Activated naive CD8-positive, alpha-beta T cell treated with anti-CD3 and anti-CD28 coated beads, Interleukin-2, amount 10 ng/mL, durations not matched to agents 7 days and 5 days (primary cell): ENCODE measurements at places on chromosomes 3 and 15. TPM values are rescaled to one million over a fixed set of nuclear protein-coding genes. Genes with fewer than 3 reads are reported as not detected.

DNA sequence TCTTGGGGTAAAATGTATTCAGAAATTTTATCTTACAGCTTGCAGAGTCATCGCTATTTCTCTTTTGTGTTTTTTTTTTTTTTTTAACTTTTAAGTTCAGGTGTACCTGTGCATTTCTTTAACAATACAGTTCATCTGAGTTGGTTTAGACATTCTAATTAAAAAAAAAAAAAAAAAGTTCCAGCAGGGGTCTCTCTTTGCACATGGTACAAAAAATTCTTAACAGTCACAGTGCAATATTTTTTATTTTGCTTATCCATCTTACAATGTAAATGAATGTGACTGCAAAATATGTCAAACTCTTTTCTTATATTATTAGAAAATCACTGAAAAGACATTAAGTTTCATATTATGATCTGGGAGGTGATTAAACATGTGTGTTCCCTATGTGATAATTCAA, 47.5 kb upstream of the SLC9A9 start:
- peaks cover 14% of the 10 kb centered on the region for H3K27me3 ChIP-seq
- H3K4me1 ChIP-seq, result no peaks in the 10 kb centered on the region
- DNase-seq, result no peak
- no peak overlapping the region for H3K4me3 ChIP-seq
- H3K36me3 ChIP-seq, result no peaks in the 10 kb centered on the region

GRCh38 chr3:18500322-18500721, 75.2 kb upstream of the SATB1 start:
- H3K4me1 ChIP-seq, result peaks cover 11% of the 10 kb centered on the region
- H3K4me3 ChIP-seq, result no peak overlapping the region
- H3K36me3 ChIP-seq, result peaks cover 23% of the 10 kb centered on the region

The TRPM1 gene
- total RNA-seq, result not detected

GRCh38 chr3:42906848-42907183, 874 bp downstream of the ZNF662 start:
- peaks cover 20% of the 10 kb centered on the region for H3K36me3 ChIP-seq
- H3K4me1 ChIP-seq, result peaks cover 11% of the 10 kb centered on the region
- peaks cover 40% of the 10 kb centered on the region for H3K27me3 ChIP-seq

- no peaks in the 10 kb centered on the region for H3K36me3 ChIP-seq
- no peak for DNase-seq
- no peaks in the 10 kb centered on the region for H3K4me1 ChIP-seq
- H3K27ac ChIP-seq, result no peak overlapping the region
Observed at GRCh38 chr15:71142780-71143179, 27.5 kb downstream of the THSD4 start.

The GATM gene
- total RNA-seq, result 3.5 TPM

The ALDH1A2 gene
- 0.86 TPM for total RNA-seq

GRCh38 chr3:127914584-127914983, 448 bp upstream of the KBTBD12 start:
- no peak overlapping the region for H3K27ac ChIP-seq
- no peak for DNase-seq
- H3K4me1 ChIP-seq, result peaks cover 7% of the 10 kb centered on the region
- H3K36me3 ChIP-seq, result no peaks in the 10 kb centered on the region
- H3K27me3 ChIP-seq, result peaks cover 69% of the 10 kb centered on the region
- H3K4me3 ChIP-seq, result no peak overlapping the region

- peaks cover 37% of the 10 kb centered on the region for H3K27me3 ChIP-seq
- no peak for DNase-seq
- H3K4me1 ChIP-seq, result peaks cover 1% of the 10 kb centered on the region
Observed at GRCh38 chr3:187162265-187162953, 23.1 kb upstream of the RPL39L start.

The SLC51B gene
- total RNA-seq, result not detected

The CLRN1 gene
- not detected for total RNA-seq

- peaks cover 7% of the 10 kb centered on the region for H3K4me1 ChIP-seq
- H3K36me3 ChIP-seq, result peaks cover 57% of the 10 kb centered on the region
- no peak for DNase-seq
Observed at GRCh38 chr3:172776049-172776717, 25.7 kb downstream of the ECT2 start.

GRCh38 chr3:166052440-166052839, 215.2 kb upstream of the BCHE start:
- H3K4me1 ChIP-seq, result no peaks in the 10 kb centered on the region
- H3K27me3 ChIP-seq, result no peaks in the 10 kb centered on the region
- no peak for DNase-seq
- no peak overlapping the region for H3K27ac ChIP-seq
- H3K4me3 ChIP-seq, result no peak overlapping the region

The KCNMB2 gene
- not detected for total RNA-seq

DNA sequence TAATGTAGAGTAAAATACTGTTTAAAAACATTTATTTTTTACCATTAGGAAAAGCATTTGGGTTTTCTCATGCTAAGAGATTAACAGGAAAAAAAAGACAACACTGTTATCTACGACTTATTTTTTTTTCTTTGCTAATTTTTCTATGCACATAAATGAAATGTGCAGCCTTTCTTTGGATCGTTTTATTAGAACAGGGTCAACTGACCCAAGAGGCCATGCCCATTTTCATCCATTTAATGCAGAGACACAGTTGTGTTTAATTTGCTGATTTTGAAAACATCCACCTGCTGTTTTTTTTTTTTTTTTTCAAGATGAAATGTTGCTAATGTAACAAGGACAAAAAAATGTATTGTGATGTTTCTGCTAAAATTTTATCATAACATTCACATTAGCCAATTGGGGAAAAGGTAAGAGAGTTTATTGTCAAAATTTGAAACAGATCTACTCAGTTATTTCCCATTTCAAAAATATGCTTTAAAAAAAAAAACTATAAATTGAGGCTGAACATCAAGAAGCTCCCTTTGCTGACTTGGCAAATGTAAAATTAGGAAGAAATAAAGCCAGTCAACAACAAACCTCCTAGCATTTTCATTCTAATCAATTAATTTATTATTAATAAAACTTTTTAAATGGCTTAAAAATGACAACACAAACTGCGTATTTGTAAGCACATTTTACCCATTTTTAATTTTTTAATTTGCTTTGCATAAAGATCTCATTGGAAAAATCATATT, 485.2 kb downstream of the ROBO2 start:
- DNase-seq, result no peak
- no peaks in the 10 kb centered on the region for H3K4me1 ChIP-seq
- no peaks in the 10 kb centered on the region for H3K36me3 ChIP-seq
- H3K27ac ChIP-seq, result no peak overlapping the region
- H3K27me3 ChIP-seq, result no peaks in the 10 kb centered on the region

DNA sequence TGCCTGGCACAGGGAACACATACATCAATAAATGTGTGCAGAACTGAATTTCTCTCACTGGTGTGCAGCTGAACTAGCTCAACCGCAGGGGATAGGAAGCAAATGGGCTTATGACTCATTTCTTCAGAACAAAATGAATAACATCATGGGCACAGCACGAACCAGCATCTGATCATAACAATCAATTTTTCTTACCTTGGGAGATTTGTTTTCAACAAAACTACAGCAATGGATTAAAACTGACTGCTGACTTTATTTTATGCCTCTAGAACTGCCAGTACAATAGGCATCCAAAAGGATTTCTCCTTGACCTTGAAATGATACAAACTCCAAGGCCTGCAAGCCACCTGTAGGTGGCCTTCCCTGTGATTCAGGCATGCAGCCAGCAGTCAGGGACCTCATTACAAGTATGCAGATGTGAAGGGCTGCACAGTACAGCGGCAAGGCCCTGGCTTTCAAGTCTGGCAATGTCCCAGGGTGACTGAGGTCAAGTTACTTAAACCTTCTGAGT, 26.1 kb downstream of the TAMM41 start:
- no peaks in the 10 kb centered on the region for H3K4me1 ChIP-seq
- DNase-seq, result no peak
- H3K4me3 ChIP-seq, result no peak overlapping the region
- peaks cover 15% of the 10 kb centered on the region for H3K36me3 ChIP-seq

- H3K4me1 ChIP-seq, result peaks cover 12% of the 10 kb centered on the region
- H3K27me3 ChIP-seq, result no peaks in the 10 kb centered on the region
- H3K4me3 ChIP-seq, result no peak overlapping the region
Observed at GRCh38 chr15:77057072-77057471, 13.8 kb downstream of the TSPAN3 start.

- H3K4me3 ChIP-seq, result peak overlapping the region; percentile 91
- peak; percentile 74 for DNase-seq
- peaks cover 8% of the 10 kb centered on the region for H3K4me1 ChIP-seq
- peaks cover 12% of the 10 kb centered on the region for H3K27me3 ChIP-seq
- H3K36me3 ChIP-seq, result peaks cover 8% of the 10 kb centered on the region
- H3K27ac ChIP-seq, result peak overlapping the region; percentile 79
Observed at GRCh38 chr15:25933456-25934158, 70.5 kb upstream of the ATP10A start.

The KCNH8 gene
- total RNA-seq, result not detected

GRCh38 chr3:152818027-152818426, 16.9 kb upstream of the P2RY1 start:
- no peak overlapping the region for H3K27ac ChIP-seq
- no peak for DNase-seq
- no peaks in the 10 kb centered on the region for H3K4me1 ChIP-seq
- H3K36me3 ChIP-seq, result no peaks in the 10 kb centered on the region

The SRP14 gene
- total RNA-seq, result 170 TPM

DNA sequence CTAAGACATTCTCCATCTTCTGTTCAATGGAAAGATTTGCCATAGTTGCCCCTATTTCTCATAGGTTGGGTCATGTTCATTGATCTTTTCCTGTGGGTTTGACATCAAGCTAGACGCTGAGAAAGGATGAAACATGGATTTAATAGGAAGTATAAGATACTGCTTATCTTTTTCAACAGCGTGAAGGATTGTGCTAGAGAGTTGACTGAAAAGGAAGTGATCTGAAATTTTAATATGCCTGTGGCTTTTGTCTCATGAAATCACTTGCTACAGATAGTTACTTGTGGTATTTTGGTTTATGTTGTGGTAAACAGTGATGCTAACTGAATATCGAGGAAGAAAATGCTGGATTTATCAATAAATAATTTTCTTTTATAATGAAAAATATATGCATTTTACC, 442.9 kb downstream of the EDEM1 start:
- H3K4me3 ChIP-seq, result no peak overlapping the region
- H3K4me1 ChIP-seq, result no peaks in the 10 kb centered on the region
- no peak for DNase-seq
- H3K36me3 ChIP-seq, result no peaks in the 10 kb centered on the region
- no peak overlapping the region for H3K27ac ChIP-seq
- H3K27me3 ChIP-seq, result no peaks in the 10 kb centered on the region

DNA sequence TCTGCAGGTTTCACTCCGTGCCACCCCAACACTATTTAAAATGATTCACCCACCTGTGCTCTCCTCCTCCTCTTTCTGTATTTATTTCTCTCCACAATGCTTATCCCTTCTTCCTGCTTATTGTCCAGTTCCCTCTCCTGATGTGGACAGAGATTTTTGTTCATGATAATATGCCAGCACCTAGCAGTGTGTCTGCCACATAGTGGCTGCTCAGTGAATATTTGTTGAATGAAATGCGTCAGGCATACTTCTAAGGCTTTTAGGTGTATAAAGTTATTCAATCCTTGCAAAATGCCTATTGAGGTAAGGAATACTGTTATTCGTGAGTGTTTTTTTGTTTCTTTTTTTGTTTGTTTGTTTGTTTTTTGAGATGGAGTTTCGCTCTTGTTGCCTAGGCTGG, 67.5 kb upstream of the MME start:
- DNase-seq, result no peak
- no peak overlapping the region for H3K27ac ChIP-seq
- no peak overlapping the region for H3K4me3 ChIP-seq
- no peaks in the 10 kb centered on the region for H3K36me3 ChIP-seq

GRCh38 chr3:160291290-160291908, 66.2 kb downstream of the C3orf80 start:
- peaks cover 2% of the 10 kb centered on the region for H3K36me3 ChIP-seq
- H3K4me1 ChIP-seq, result no peaks in the 10 kb centered on the region
- no peaks in the 10 kb centered on the region for H3K27me3 ChIP-seq
- H3K4me3 ChIP-seq, result no peak overlapping the region

- H3K4me1 ChIP-seq, result peaks cover 6% of the 10 kb centered on the region
- H3K36me3 ChIP-seq, result peaks cover 35% of the 10 kb centered on the region
- no peaks in the 10 kb centered on the region for H3K27me3 ChIP-seq
Observed at GRCh38 chr15:49185473-49185872, 15.4 kb downstream of the GALK2 start.

DNA sequence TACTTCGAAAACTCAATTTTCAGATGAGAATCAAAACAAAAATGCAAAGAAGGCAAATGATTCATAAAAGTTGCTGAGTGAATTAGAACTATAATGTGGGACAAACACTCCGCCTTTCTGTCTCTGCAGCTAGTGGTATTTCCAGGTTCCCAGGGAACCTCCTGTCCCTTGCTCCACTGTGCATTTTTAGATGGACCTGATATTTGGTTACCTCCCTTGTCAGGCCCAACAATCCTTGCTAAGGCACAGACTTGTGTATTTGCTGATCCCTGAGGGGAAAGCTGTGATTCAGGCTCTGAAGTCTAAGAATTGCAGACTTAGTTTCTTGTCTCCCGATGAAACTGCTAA, 162.7 kb downstream of the LPP start:
- H3K4me3 ChIP-seq, result no peak overlapping the region
- H3K4me1 ChIP-seq, result peaks cover 9% of the 10 kb centered on the region
- H3K27me3 ChIP-seq, result no peaks in the 10 kb centered on the region
- no peak for DNase-seq
- H3K36me3 ChIP-seq, result peaks cover 18% of the 10 kb centered on the region

- no peaks in the 10 kb centered on the region for H3K27me3 ChIP-seq
- H3K4me1 ChIP-seq, result no peaks in the 10 kb centered on the region
- H3K36me3 ChIP-seq, result no peaks in the 10 kb centered on the region
- no peak for DNase-seq
- H3K4me3 ChIP-seq, result no peak overlapping the region
Observed at GRCh38 chr3:26588931-26589330, 33.6 kb upstream of the LRRC3B start.

DNA sequence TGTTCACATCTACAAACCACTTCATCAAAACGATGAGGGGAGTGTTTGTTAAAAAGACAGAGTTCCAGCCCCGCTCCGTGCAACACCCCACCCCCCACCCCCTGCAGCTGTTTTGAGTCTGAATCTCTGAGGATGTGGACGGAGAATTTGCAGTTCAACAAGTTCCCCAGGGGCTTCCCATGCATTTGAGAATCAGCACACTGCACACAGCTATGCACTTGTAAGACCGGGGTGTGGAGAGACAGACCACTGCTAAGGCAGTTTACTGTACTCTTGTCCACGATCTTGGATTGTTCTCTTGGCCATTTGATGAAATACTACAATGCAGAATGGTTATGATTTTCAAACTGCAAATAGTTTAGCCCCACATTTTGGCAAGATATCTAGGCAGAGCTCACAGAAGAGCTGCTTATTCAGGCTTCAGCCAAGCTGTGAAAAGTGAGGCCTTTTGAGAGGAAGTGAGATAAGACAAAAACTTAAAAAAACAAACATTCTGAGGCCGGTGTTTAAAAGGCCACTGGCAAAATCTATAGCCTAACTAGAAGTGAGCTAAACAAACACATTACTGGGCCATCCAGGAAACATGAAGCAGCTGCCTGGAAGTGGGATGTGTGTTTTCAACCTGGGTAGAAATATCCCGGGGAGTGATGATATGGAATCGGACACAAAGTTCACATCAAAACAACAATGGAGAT, 308.2 kb upstream of the ADAMTS9 start:
- H3K4me1 ChIP-seq, result no peaks in the 10 kb centered on the region
- H3K27me3 ChIP-seq, result no peaks in the 10 kb centered on the region
- no peak for DNase-seq
- no peak overlapping the region for H3K4me3 ChIP-seq
